Pancreas (tissue), 10 donors: ENCODE measurements at places on chromosomes 6 and 20. TPM values are rescaled to one million over a fixed set of nuclear protein-coding genes. Genes with fewer than 3 reads are reported as not detected.

ATP9A gene
- total RNA-seq, result 17.0 TPM

TRMT6 gene
- 5.7 TPM for total RNA-seq

MCHR2 gene
- total RNA-seq, result not detected

PNLDC1 gene
- total RNA-seq, result 0.43 TPM

AP5S1 gene
- total RNA-seq, result 6.3 TPM

DNA sequence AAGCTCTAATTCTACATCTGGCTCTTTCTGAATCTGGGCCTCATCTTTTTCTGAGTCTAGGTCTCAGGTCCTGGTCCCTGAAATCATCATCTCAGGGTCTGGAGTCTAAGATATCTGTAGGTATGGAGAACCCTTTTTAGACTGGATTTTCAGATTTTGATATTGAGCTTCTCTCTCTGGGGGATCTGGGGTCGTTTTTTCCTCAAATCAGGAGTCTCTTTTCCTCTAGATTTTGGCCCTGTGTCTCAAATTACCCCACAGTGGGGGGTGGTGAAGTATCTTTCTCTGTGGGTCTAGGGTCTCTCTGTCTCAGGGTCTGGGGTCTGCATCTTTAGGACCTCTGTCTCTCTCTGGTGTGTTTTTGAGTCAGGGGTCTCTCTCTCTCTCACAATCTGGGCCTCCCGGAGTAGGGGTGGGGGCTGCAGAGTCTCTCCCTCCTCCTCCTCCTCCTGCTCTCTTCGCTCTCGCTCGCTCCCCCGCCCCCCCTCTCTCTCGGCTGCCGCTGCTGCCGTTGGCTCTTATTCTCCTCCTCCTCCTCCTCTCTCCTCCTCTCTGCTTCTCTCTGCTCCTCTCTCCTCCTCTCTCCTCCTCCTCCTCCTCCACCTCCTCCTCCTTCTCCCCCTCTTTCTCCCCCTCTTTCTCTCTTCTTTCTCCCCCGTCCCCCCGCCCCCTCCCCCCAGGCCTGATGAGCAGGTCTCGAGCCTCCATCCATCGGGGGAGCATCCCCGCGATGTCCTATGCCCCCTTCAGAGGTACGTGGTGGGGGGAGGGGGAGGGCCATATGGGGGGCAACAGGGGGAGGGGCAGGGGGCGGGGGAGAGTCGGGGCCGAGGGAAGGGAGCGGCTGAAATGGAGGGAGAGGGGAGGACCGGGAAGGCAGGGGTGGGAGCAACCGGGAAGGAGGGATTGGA is at the start of gene SYNGAP1:
TSS of gene SYNGAP1 (plus strand) at position 486 of the 911 bp plus-strand sequence. CDS start at position 686, 200 bp downstream.
- H3K36me3 ChIP-seq, result no peaks in the 10 kb centered on the region
- no peaks in the 10 kb centered on the region for H3K27me3 ChIP-seq
- no peaks in the 10 kb centered on the region for H3K4me1 ChIP-seq
- no peak within 1 kb of the TSS for H3K27ac ChIP-seq
- H3K4me3 ChIP-seq, result no peak within 1 kb of the TSS
- DNase-seq, result no peak

- H3K27ac ChIP-seq, result no peak overlapping the region
- H3K4me1 ChIP-seq, result peaks cover 34% of the 10 kb centered on the region
- no peaks in the 10 kb centered on the region for H3K36me3 ChIP-seq
- no peaks in the 10 kb centered on the region for H3K27me3 ChIP-seq
Measured at GRCh38 chr6:128347123-128347522, 173.3 kb downstream of the PTPRK start.

GRCh38 chr6:107266563-107266962 is 151.2 kb upstream of the BEND3 start:
- no peak overlapping the region for H3K4me3 ChIP-seq
- H3K27me3 ChIP-seq, result no peaks in the 10 kb centered on the region
- DNase-seq, result no peak
- no peaks in the 10 kb centered on the region for H3K36me3 ChIP-seq
- no peaks in the 10 kb centered on the region for H3K4me1 ChIP-seq

DNA sequence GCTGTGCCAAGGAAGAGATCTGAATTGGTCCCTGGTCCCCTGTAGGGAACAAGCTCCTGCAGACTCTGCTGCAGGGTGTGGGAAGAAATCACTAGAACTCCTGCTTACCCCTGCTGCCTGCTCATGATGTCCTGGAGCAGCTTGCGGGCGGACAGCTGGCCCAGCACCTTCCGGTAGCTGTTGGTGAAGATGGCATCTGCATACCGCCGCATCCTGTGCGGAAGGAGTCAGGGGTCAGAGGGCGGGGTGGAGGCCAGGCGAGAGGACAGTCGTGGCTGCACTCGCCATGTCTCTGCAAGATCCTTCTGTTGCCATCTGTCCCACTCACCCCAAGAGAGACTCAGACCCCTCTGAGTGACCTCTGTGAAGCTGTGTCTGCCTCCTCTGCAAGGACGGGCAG is 5.3 kb downstream of the GHRH start:
- no peaks in the 10 kb centered on the region for H3K27me3 ChIP-seq
- no peaks in the 10 kb centered on the region for H3K4me1 ChIP-seq
- H3K4me3 ChIP-seq, result no peak overlapping the region

- no peak overlapping the region for H3K4me3 ChIP-seq
- DNase-seq, result peak; percentile 89
- H3K27me3 ChIP-seq, result no peaks in the 10 kb centered on the region
- H3K36me3 ChIP-seq, result no peaks in the 10 kb centered on the region
- H3K27ac ChIP-seq, result peak overlapping the region; percentile 91
- peaks cover 36% of the 10 kb centered on the region for H3K4me1 ChIP-seq
Measured at GRCh38 chr6:37244430-37245310, 12.9 kb upstream of the TBC1D22B start.

DNA sequence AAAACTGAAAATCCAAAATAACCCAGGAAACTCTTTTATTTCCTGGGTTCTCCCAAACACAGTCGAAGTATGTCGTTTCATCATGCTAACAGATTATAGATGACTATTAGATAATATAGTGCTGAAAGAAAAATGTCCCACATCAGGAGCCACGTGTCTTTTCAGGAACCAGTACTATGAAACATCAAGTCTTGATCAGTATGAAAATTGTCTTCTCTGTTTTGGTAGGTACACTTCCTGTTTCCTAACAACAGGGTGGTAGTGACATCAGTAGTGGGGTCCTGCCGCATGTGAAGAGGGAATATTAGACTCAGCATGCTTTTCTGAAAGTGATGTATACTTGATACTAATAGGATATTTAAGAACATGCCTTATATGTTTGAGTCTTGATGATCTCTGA is 136.7 kb downstream of the HIVEP1 start:
- H3K4me3 ChIP-seq, result no peak overlapping the region
- no peak overlapping the region for H3K27ac ChIP-seq
- no peaks in the 10 kb centered on the region for H3K27me3 ChIP-seq
- DNase-seq, result no peak

DNA sequence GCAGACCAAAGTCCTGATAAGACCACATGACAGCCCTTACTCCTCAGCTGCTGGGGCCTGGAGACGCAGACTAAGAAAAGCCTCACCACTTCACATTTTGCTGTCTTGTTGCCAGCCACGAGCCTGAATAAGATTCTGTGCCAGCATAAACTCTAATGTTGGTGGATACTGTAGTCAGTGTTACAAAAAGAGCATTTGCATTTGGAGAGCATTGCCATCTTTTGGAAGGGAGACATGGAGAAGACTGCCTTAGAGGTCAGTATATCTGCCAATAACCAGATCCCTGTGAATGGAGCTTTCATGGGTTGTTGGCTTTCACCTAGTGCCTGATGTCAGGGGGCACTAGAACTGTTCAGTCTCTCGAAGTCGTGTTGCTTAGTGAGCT is 315.2 kb downstream of the ZFAND3 start:
- H3K36me3 ChIP-seq, result no peaks in the 10 kb centered on the region
- no peaks in the 10 kb centered on the region for H3K4me1 ChIP-seq
- H3K27me3 ChIP-seq, result no peaks in the 10 kb centered on the region

DNA sequence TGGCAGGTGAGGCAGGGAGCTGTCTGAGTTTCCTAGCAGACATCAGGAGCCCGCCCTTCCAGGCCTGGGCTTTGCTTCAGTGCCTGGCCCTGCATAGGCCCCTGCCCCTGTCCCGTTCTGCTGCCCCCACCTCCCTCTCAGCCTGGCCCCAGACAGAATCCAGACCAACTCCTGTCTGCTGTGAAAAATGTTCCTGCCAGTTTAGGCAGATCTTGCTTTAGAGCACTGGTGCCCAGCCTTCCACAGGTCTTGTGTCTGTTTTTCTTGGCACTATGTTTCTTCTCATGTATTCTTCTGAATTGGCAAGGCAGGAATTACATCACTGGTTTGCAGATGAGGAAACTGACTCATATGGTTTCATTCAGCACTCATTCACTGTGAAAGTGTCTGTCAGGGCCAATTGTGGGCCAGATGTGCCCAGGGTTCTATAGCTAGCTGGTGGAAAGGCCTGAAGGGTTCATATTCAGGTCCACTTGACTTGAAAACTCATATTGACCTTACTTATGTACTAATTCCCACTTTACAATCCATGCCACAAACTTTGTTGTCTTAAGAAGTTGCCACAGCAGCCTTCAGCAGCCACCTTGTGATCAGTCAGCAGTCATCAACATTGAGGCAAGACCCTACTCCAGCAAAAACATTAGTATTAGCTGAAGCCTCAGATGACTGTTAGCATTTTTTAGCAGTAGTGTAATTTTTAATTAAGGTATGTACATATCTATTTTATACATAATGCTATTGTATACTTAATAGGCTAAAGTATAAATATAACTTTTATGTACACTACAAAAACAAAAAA is 40.5 kb downstream of the HLA-F start:
- H3K27me3 ChIP-seq, result no peaks in the 10 kb centered on the region
- no peak for DNase-seq
- no peak overlapping the region for H3K4me3 ChIP-seq
- no peaks in the 10 kb centered on the region for H3K4me1 ChIP-seq
- no peaks in the 10 kb centered on the region for H3K36me3 ChIP-seq

GRCh38 chr6:99121748-99122147 is 174.0 kb upstream of the FBXL4 start:
- H3K27me3 ChIP-seq, result no peaks in the 10 kb centered on the region
- no peak overlapping the region for H3K27ac ChIP-seq
- no peaks in the 10 kb centered on the region for H3K36me3 ChIP-seq
- H3K4me3 ChIP-seq, result no peak overlapping the region
- H3K4me1 ChIP-seq, result no peaks in the 10 kb centered on the region
- DNase-seq, result no peak

- no peaks in the 10 kb centered on the region for H3K4me1 ChIP-seq
- H3K27ac ChIP-seq, result no peak overlapping the region
- H3K4me3 ChIP-seq, result no peak overlapping the region
- DNase-seq, result no peak
- H3K36me3 ChIP-seq, result no peaks in the 10 kb centered on the region
Measured at GRCh38 chr20:24722586-24722985, 226.5 kb upstream of the CST7 start.

- DNase-seq, result no peak
- no peaks in the 10 kb centered on the region for H3K27me3 ChIP-seq
- H3K4me3 ChIP-seq, result no peak overlapping the region
- no peak overlapping the region for H3K27ac ChIP-seq
Measured at GRCh38 chr6:150586850-150587359, 12.8 kb upstream of the PLEKHG1 start.

GRCh38 chr6:78909391-78909790 is 42.0 kb downstream of the IRAK1BP1 start:
- no peaks in the 10 kb centered on the region for H3K4me1 ChIP-seq
- H3K36me3 ChIP-seq, result no peaks in the 10 kb centered on the region
- no peak for DNase-seq
- H3K27me3 ChIP-seq, result no peaks in the 10 kb centered on the region
- no peak overlapping the region for H3K4me3 ChIP-seq
- H3K27ac ChIP-seq, result no peak overlapping the region

GRCh38 chr6:102766963-102767362 is 1373.5 kb downstream of the GRIK2 start:
- H3K27me3 ChIP-seq, result no peaks in the 10 kb centered on the region
- no peaks in the 10 kb centered on the region for H3K36me3 ChIP-seq
- H3K4me1 ChIP-seq, result no peaks in the 10 kb centered on the region
- no peak overlapping the region for H3K27ac ChIP-seq
- no peak for DNase-seq
